Foreskin keratinocyte (primary cell): ENCODE measurements at places on chromosomes 1 and 21.

GRCh38 chr1:155219592-155220031 lies 11.1 kb downstream of the MTX1 start:
- DNase-seq: no peak

DNA sequence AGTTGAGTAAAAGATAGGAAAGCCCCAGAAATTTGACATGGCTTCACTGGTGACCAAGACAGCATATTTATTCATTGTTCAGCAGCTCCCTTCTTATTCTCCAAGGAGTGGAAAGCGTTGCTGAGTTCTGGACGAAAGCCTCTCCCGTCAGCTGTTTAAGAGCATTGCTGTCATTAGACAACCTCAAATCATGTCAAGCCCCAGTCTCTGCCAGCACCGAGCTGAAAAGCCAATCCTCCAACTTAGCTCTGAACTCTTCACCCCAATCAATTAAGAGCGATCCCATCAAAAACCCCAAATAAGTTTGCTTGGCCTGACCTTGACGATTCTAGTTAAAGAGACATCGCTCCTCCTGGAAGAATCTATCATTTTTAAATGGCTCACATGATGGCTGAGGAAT lies 110.8 kb downstream of the PLPP3 start:
- DNase-seq: no peak

DNA sequence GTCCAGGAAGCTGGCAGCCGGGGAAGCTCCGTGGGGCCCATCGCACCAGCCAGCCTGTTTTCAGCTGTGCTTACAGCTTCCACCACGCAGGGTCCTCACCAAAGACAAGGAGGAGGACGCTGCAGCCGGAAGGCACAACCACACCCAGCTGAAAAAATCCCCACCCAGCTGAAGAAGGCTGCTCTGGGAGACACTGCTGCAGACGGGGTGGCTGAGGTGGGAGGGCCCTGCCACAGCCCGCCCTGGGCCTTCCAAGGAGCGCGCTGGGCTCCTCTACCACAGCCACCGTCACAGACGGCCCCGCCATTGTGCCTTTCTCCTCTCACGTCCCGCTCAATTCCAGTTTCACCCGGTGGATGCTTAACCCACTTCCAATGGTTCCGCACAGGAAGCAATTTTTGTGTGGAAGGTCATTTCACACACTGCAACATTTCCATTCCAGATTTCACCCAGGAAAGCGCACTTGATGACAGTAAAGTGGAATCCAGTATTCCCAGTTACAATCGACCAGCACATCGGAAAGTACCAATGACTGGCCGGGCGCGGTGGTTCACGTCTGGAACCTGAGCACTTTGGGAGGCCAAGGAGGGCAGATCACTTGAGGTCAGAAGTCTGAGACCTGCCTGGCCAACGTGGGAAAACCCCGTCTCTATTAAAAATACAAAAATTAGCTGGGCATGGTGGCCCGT lies 47.9 kb downstream of the NPHP4 start:
- DNase-seq: no peak

DNA sequence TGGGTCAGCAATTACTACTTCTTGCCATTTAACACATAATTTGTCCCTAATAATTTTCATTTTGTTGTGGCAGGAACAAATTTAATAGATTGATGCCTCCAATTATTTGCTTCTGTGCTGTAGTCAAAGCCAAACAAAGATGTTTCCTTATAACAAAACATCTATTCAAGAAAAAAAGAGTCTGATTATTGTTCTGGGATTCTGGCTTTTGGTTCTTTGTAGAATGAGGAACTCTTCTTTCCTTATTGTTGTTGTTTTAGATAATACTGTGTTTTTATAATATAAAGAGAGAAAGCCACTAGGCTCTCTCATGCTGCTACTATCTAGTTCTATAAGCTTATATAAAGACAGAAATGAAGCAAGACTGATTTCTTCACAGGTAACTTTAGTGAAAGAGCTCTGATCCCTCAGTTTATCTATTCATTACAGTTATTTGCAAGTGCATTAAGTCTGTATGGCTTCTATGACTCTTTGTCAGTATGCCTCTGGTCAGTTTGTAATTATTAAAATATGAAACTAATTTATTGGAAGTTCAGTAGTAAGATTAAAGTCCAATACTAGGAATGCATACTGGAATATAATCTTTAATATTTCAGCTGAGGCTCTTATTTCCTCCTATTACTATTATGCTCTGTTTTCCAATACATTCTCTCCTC lies 37.4 kb downstream of the PRKACB start:
- DNase-seq: no peak

GRCh38 chr1:100476735-100477290 lies 61.1 kb upstream of the GPR88 start:
- no peak for DNase-seq

- peak; percentile 81 for DNase-seq
Observed at GRCh38 chr1:178192686-178193085, 98.8 kb downstream of the RASAL2 start.
